ENCODE measurements at places on chromosomes 1 and 21. TPM values are rescaled to one million over a fixed set of nuclear protein-coding genes. Genes with fewer than 3 reads are reported as not detected.

The TMEM222 gene
- total RNA-seq, result 20.0 TPM

The FCRL1 gene
- not detected for total RNA-seq

The C1orf94 gene
- total RNA-seq, result not detected

The G0S2 gene
- 961 TPM for total RNA-seq

The DFFA gene
- 34.0 TPM for total RNA-seq

The CRNN gene
- not detected for total RNA-seq

The THEM5 gene
- total RNA-seq, result not detected

The S100A8 gene
- total RNA-seq, result 228 TPM

The TNFAIP8L2 gene
- total RNA-seq, result not detected

The IFNAR1 gene
- 9.4 TPM for total RNA-seq

The AHCYL1 gene
- 29.6 TPM for total RNA-seq
